ENCODE measurements at places on chromosomes 12 and 14. TPM values are rescaled to one million over a fixed set of nuclear protein-coding genes. Genes with fewer than 3 reads are reported as not detected.
A peak's percentile ranks its signal among the peaks of the same experiment; 100 is the strongest.

GRCh38 chr14:105529569-105530284 is 3.3 kb downstream of the TMEM121 start:
- H3K27ac ChIP-seq = no peak overlapping the region
- no peaks in the 10 kb centered on the region for H3K36me3 ChIP-seq
- H3K27me3 ChIP-seq = no peaks in the 10 kb centered on the region
- peak overlapping the region; percentile 71 for H3K4me3 ChIP-seq
- DNase-seq = no peak

The INHBC gene
- not detected for total RNA-seq

The RASSF9 gene
- 3.7 TPM for total RNA-seq

The RGS6 gene
- total RNA-seq = 25.2 TPM

GRCh38 chr12:95424271-95424994 is 49.5 kb upstream of the METAP2 start:
- DNase-seq = no peak
- no peaks in the 10 kb centered on the region for H3K36me3 ChIP-seq
- no peak overlapping the region for H3K4me3 ChIP-seq
- no peak overlapping the region for H3K27ac ChIP-seq

GRCh38 chr14:91511043-91511383 is 903 bp upstream of the PPP4R3A start:
- H3K4me1 ChIP-seq = no peaks in the 10 kb centered on the region
- peak overlapping the region; percentile 96 for H3K27ac ChIP-seq
- DNase-seq = no peak
- peak overlapping the region; percentile 98 for H3K4me3 ChIP-seq
- H3K36me3 ChIP-seq = peaks cover 10% of the 10 kb centered on the region
- no peaks in the 10 kb centered on the region for H3K27me3 ChIP-seq

- H3K4me1 ChIP-seq = no peaks in the 10 kb centered on the region
- no peak overlapping the region for H3K4me3 ChIP-seq
- H3K27me3 ChIP-seq = no peaks in the 10 kb centered on the region
- H3K27ac ChIP-seq = peak overlapping the region; percentile 73
These were observed 92.9 kb downstream of the SPTSSA start for GRCh38 chr14:34368971-34369647.

DNA sequence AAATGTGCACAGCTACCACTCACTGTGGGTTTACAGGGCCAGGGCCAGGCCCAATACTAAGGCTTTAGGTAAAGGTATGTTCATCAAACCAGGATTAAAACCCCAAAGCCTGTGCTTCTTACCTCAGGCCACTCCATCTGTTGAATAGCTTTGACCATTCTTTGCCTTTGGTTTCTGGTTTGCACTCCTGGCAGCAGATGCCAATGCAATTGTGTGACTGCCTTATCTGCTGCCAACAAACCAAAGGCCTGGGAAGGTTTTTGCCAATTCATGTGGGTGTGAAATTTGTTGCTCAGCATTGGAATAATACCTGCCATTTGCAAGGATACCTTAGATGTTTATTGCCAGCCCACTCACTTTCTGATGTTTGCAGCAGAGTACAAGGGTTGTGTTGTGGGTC is 221.6 kb downstream of the C12orf75 start:
- no peaks in the 10 kb centered on the region for H3K4me1 ChIP-seq
- no peak overlapping the region for H3K27ac ChIP-seq
- H3K27me3 ChIP-seq = no peaks in the 10 kb centered on the region

- H3K4me3 ChIP-seq = no peak overlapping the region
- H3K27ac ChIP-seq = no peak overlapping the region
- no peaks in the 10 kb centered on the region for H3K36me3 ChIP-seq
- no peak for DNase-seq
These were observed 16.0 kb downstream of the FIGNL2 start for GRCh38 chr12:51832354-51833107.

The RNASE3 gene
- 0.38 TPM for total RNA-seq

- no peak overlapping the region for H3K4me3 ChIP-seq
- peak; percentile 84 for DNase-seq
- no peak overlapping the region for H3K27ac ChIP-seq
- H3K27me3 ChIP-seq = peaks cover 3% of the 10 kb centered on the region
- no peaks in the 10 kb centered on the region for H3K4me1 ChIP-seq
These were observed 5.2 kb upstream of the KRT85 start for GRCh38 chr12:52372216-52373154.

GRCh38 chr14:50784683-50785456 is 46.1 kb downstream of the NIN start:
- H3K36me3 ChIP-seq = peaks cover 25% of the 10 kb centered on the region
- no peaks in the 10 kb centered on the region for H3K27me3 ChIP-seq
- H3K4me1 ChIP-seq = peaks cover 22% of the 10 kb centered on the region
- DNase-seq = peak; percentile 33
- H3K27ac ChIP-seq = no peak overlapping the region

- peaks cover 2% of the 10 kb centered on the region for H3K4me1 ChIP-seq
- H3K36me3 ChIP-seq = no peaks in the 10 kb centered on the region
- DNase-seq = peak; percentile 26
- no peak overlapping the region for H3K27ac ChIP-seq
- no peaks in the 10 kb centered on the region for H3K27me3 ChIP-seq
These were observed 28.4 kb upstream of the PTPRR start for GRCh38 chr12:70948976-70949336.

The DIO2 gene
- total RNA-seq = 9.5 TPM

The SRRM4 gene
- total RNA-seq = 0.12 TPM

DNA sequence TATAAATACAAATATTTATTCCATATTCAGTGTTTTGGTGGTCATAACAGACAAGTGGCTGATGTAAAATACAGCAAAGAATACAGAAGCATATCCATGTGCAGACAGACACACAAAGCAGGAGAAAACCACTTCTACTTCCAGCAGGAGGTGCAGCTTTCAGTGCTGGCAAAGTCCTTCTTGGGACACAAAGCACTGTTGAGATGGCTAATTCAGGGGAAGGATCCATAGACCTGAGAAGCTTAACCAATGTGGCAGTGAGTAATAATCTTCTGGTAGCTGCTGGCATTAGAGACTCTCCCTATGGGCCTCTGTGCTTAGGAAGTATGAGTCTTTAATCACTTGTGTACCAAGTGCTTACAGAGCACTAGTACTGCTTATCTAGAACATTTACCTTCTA is 26.8 kb downstream of the AMN1 start:
- no peaks in the 10 kb centered on the region for H3K4me1 ChIP-seq
- DNase-seq = no peak
- H3K27ac ChIP-seq = no peak overlapping the region
- no peak overlapping the region for H3K4me3 ChIP-seq

DNA sequence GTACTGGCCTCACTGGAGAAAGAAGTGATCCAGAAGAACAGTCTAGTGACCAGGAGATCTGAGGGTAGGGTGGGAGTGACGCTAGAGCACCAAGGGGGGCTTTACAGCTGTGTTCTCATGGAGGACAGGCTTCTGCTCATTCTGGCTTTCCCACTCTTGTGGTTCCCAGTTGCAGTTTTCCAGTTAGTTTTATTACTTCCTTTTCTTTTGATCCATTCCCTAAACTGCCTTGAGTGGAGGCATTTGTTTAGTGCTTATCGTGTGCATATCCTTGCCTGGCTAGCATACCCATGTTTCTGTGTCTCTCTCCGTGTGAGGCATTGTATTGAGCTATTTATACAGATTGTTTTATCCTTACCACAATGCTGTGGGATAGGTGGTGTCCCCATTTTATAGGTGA is 4.0 kb downstream of the MLEC start:
- no peaks in the 10 kb centered on the region for H3K27me3 ChIP-seq
- H3K27ac ChIP-seq = peak overlapping the region; percentile 45
- no peaks in the 10 kb centered on the region for H3K4me1 ChIP-seq
- no peak for DNase-seq

DNA sequence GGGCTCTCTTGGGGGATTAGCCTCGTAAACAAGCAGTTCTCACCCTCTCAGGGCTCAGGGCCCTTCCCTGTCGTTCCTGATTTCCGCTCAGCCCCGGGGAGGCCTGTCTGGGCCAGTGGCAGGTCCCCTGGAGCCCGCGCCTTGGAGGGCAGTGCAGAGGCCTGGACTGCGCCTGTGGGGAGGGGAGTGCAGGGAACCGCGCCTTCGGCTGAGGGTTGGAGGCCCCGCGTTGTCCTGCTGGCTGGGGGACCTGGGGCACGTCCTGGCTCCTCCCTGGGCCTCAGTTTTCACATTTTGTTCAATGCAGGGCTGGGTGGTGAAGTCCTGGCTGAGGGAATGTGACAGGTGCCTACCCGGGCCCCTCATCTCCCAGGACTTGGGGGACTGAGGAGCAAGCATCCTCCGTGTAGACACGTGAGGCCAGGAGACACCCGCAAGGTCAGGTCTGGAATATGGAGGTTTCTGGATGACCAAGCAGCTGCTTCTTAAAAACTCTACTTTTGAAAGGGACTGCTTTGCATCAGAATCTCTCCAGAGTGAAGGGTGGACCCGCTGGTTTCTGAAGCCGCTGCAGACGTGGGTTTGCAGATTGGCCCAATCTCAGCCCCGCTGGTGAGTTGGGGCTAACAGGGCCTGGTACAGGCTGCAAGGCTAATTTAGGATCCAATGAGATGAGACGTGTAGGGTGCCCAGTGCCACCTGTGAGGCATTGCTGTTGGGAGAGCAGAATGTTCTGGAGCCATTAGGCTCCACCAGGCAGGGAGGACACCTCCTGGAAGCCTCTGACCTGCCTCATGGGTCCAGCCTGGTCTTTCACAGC is 80.2 kb downstream of the KIF26A start:
- H3K4me3 ChIP-seq = no peak overlapping the region
- peaks cover 3% of the 10 kb centered on the region for H3K27me3 ChIP-seq
- no peak for DNase-seq
- H3K27ac ChIP-seq = no peak overlapping the region
- H3K36me3 ChIP-seq = no peaks in the 10 kb centered on the region

- H3K27me3 ChIP-seq = no peaks in the 10 kb centered on the region
- DNase-seq = no peak
- no peaks in the 10 kb centered on the region for H3K36me3 ChIP-seq
- H3K27ac ChIP-seq = peak overlapping the region; percentile 15
These were observed 389.4 kb downstream of the ZFP36L1 start for GRCh38 chr14:68403191-68404145.

The ESPL1 gene
- 0.83 TPM for total RNA-seq

DNA sequence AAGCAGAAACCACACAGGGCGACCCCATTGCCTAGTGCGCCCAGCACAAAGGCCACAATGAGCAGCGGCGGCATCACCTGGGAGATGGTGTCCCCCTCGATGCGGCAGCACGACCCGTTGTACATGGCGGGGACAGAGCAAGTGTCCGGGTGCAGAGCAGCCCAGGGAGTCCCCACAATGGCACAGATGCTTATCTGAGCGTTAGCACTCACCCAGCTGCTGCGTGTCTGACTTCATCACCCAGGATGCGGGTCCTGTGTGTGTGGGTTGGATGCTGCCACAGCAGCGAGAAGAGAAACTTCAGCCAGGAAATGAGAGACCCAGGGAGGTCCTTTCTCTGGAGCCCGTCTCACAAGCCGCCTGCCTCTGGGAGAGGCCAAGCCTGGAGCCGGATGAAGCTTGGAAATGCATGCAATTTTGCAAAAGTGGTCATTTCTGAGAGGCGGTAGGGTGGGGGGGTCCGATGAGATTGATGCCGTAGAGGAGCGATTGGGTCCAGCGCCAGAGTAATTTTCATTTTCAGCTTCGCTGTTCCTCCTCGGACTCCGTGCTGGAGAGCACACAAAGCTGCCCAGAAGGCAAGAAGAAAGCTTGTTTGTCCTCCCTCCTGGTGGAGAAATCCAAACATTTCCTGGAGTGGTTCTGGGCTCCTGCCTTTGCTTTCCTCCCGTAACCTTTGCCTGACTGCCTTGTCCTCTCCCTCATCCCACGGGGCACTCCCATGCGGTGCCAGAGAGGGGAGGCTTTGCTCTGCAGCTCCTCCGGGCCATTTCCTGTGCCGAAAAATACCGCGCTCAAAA is at the start of gene HCAR1:
Gene HCAR1 (minus strand): TSS at position 630 of the 800 bp plus-strand sequence. CDS start 505 bp downstream, at position 125.
- no peaks in the 10 kb centered on the region for H3K27me3 ChIP-seq
- no peak within 1 kb of the TSS for H3K27ac ChIP-seq
- H3K4me1 ChIP-seq = no peaks in the 10 kb centered on the region
- H3K4me3 ChIP-seq = peak within 1 kb of the TSS; percentile 47
- no peaks in the 10 kb centered on the region for H3K36me3 ChIP-seq
- DNase-seq = no peak

- H3K4me3 ChIP-seq = no peak overlapping the region
- no peak overlapping the region for H3K27ac ChIP-seq
- peaks cover 3% of the 10 kb centered on the region for H3K4me1 ChIP-seq
- no peaks in the 10 kb centered on the region for H3K36me3 ChIP-seq
These were observed 13.9 kb upstream of the DEGS2 start for GRCh38 chr14:100173353-100173752.

DNA sequence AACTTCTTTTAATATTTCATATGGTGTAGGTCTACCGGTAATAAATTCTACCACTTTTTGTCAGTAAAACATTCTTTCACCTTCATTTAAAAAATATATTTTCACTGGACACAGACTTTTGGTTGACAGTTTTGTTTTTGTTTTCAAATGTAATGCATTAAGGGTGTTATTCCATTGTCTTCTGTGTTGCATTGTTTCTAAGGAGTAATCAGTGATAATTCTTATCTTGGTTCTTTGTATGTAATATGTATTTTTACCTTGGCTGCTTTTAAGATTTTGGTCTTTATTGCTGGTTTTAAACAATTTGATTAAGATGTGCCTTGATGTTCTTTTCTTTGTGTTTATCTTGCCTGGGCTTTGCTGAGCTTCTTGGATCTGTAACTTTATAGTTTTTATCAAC is 4.1 kb downstream of the MAP1LC3B2 start:
- no peak for DNase-seq
- H3K4me1 ChIP-seq = peaks cover 3% of the 10 kb centered on the region
- no peak overlapping the region for H3K4me3 ChIP-seq
